M059J (cell line): ENCODE measurements at places on chromosomes 6 and 20. TPM values are rescaled to one million over a fixed set of nuclear protein-coding genes. Genes with fewer than 3 reads are reported as not detected.

GRCh38 chr6:163533443-163533842, 118.9 kb downstream of the QKI start:
- DNase-seq: peak; percentile 87

DNA sequence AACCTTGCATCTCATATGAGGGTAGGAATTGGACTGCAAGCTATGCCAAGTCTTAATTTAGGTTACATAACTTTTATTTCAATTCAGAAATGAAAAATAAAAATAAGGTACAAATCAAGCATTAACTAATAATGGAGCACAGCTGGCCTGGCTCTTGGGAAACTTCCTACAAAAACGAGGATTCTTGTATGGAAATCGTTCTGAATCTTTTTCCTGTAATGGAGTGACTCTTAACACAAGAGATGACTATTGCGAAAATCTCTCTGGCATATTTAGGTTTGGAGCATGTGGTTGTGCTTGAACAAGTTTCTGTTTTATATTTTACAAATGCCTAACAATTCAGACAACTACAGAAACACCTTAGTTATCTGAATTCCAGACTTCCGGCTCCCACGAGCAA, 34.0 kb upstream of the PI16 start:
- no peak for DNase-seq

Gene SLC22A2
- total RNA-seq: not detected in 2 replicates

- no peak for DNase-seq
Measured at GRCh38 chr20:10873026-10873425, 199.2 kb upstream of the JAG1 start.

GRCh38 chr6:44128020-44128917, 915 bp downstream of the TMEM63B start:
- peak; percentile 54 for DNase-seq
